ENCODE measurements at places on chromosomes 5 and 9. TPM values are rescaled to one million over a fixed set of nuclear protein-coding genes. Genes with fewer than 3 reads are reported as not detected.

The PCDHGB2 gene
- total RNA-seq, result 1.6 TPM

The NPR2 gene
- 18.7 TPM for total RNA-seq

The NFIB gene
- 24.0 TPM for total RNA-seq

The UBLCP1 gene
- total RNA-seq, result 2.6 TPM

The FOXD4L4 gene
- total RNA-seq, result 0.08 TPM

The HTR4 gene
- 0.08 TPM for total RNA-seq

The PCDHGA5 gene
- 0.98 TPM for total RNA-seq

The SLC6A3 gene
- not detected for total RNA-seq

The LHFPL2 gene
- total RNA-seq, result 94.9 TPM

The MARCHF6 gene
- 105 TPM for total RNA-seq

The ANKRD55 gene
- not detected for total RNA-seq

The CCDC192 gene
- not detected for total RNA-seq

The OR13C2 gene
- total RNA-seq, result not detected

The SOHLH1 gene
- total RNA-seq, result not detected

The SLC22A4 gene
- 1.5 TPM for total RNA-seq

The TCERG1 gene
- 8.2 TPM for total RNA-seq

The SYK gene
- total RNA-seq, result not detected

The C7 gene
- 15.8 TPM for total RNA-seq

The IFNB1 gene
- total RNA-seq, result not detected

The ST6GALNAC6 gene
- total RNA-seq, result 32.0 TPM

All from smooth muscle cell of the coronary artery (primary cell).